ENCODE measurements at places on chromosomes 3 and 15.

DNA sequence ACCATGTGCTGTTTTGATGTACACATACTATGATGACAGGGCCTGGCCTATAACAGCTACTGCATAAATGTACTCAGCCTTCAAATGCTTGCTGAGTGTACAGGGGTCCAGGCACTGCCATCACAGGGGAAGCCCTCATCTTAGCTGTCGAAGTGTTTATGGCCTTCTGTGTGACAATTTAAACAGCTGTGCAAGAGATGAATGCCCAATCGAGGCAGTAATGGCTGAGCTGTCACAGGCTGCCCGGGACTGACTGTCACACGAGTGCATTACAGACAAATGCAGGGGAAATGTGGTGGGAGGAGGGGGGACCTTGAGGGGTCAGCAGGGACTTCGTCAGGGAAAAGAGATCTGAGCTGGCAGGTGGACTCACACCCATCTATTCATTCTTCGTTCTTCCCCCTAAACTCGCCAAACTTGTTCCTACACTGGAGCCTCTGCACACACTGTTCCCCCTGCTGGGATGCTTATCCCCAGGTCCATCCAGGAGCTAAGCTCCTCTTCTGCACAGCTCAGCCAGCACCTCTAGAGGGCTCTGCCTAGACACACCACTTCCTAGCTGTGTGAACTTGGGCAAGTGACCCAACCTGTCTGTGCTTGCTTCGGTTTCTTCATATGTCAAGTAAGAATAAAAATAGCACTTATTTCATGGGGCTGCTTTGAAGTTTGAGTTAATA, 156.2 kb upstream of the IQSEC1 start:
- DNase-seq = no peak
- peaks cover 3% of the 10 kb centered on the region for H3K4me1 ChIP-seq
- H3K4me3 ChIP-seq = no peak overlapping the region
- H3K36me3 ChIP-seq = no peaks in the 10 kb centered on the region
- peaks cover 36% of the 10 kb centered on the region for H3K27me3 ChIP-seq

DNA sequence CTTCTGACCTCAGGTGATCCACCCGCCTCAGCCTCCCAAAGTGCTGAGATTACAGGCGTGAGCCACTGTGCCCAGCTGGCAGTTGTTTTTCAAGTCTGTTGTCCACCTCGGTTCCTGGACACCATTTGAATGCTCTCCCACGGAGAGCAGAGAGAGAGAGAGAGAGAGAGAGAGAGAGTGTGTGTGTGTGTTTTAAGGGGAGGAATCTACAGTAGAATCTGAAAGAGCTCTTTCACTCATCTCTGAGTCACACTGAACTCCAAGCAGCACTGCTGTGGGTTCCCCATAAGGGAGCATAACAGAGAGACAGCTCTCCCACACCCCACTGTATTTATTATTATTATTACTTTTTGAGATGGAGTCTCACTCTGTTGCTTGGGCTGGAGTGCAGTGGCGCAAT, 156.6 kb downstream of the RPLP1 start:
- H3K27me3 ChIP-seq = peaks cover 29% of the 10 kb centered on the region
- no peaks in the 10 kb centered on the region for H3K4me1 ChIP-seq
- no peak overlapping the region for H3K4me3 ChIP-seq

GRCh38 chr15:25689592-25689991, 173.5 kb downstream of the ATP10A start:
- peaks cover 8% of the 10 kb centered on the region for H3K4me1 ChIP-seq
- H3K27me3 ChIP-seq = peaks cover 2% of the 10 kb centered on the region
- no peaks in the 10 kb centered on the region for H3K36me3 ChIP-seq

- H3K27me3 ChIP-seq = no peaks in the 10 kb centered on the region
- H3K27ac ChIP-seq = peak overlapping the region; percentile 12
- peaks cover 10% of the 10 kb centered on the region for H3K4me1 ChIP-seq
- no peak overlapping the region for H3K4me3 ChIP-seq
- DNase-seq = no peak
Observed at GRCh38 chr3:10192953-10193691, 28.4 kb downstream of the IRAK2 start.

DNA sequence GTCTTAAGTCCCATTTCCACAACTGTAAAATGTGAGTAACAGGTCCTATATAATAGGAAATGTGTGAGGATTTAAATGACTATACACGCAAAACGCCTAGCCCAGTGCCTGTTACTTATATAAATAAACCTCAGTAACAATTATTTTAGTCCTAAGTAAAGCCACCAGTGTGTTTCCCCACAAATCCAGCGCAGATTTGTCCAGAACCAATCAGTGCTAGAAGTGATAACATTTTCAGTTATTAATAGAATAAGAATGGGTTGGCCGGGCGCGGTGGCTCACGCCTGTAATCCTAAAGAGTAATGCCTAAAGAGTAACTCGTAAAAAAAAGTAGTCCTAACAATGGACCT, 561 bp downstream of the RPAP1 start:
- H3K27ac ChIP-seq = peak overlapping the region; percentile 99
- no peak for DNase-seq
- peak overlapping the region; percentile 99 for H3K4me3 ChIP-seq
- peaks cover 1% of the 10 kb centered on the region for H3K36me3 ChIP-seq

- no peak overlapping the region for H3K4me3 ChIP-seq
- H3K27ac ChIP-seq = peak overlapping the region; percentile 70
- DNase-seq = no peak
- peaks cover 2% of the 10 kb centered on the region for H3K4me1 ChIP-seq
- peaks cover 24% of the 10 kb centered on the region for H3K36me3 ChIP-seq
Observed at GRCh38 chr3:107651782-107652181, 129.0 kb downstream of the BBX start.

GRCh38 chr3:48064292-48064829, 48.1 kb upstream of the MAP4 start:
- H3K36me3 ChIP-seq = peaks cover 11% of the 10 kb centered on the region
- no peak overlapping the region for H3K4me3 ChIP-seq
- H3K4me1 ChIP-seq = no peaks in the 10 kb centered on the region
- no peaks in the 10 kb centered on the region for H3K27me3 ChIP-seq
- peak overlapping the region; percentile 28 for H3K27ac ChIP-seq
- no peak for DNase-seq

DNA sequence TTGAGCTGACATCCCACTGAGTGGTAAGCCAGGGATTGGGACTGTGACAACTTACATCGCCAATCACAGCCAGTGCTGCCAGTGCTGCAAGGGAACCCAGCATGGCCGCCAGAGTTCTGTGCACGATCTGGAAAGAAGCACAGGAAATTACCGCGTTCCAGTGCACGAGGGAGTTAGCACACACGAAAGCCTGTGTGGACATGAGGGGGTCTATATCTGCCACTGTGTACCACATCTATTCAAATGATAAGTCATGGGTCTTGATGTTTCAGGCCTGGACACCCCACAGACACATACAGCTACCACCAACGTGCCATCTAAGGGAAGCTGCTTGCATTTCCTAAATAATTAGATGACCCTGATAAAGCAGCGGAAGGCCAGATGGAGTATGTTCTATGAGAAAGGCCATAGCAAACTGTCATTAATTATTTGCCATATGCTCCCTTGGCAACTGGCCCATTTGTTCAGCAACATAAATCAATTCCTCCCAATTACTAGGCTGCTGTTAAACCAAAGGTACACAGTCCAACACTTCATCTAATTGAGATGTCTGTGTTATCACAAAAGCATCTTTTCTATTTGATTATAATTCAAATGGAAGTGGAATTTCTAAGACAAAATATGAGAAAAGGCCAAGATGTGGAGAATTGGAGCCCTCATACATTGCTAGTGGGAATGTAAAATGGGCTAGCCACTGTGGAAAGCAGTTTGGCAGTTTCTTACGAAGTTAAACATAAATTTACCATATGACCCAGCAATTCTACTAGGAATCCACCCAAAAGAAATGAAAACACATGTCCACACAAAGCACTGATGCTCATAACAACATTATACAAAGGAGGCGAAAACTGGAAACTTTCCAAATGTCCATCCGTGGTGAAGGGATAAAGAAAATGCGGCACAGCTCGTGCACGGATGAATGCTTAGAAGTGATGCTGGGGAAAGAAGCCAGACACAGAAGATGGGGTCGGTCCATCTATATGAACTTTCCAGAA, 108.3 kb downstream of the OCA2 start:
- DNase-seq = no peak
- peaks cover 11% of the 10 kb centered on the region for H3K27me3 ChIP-seq
- H3K27ac ChIP-seq = no peak overlapping the region
- peaks cover 2% of the 10 kb centered on the region for H3K4me1 ChIP-seq
- no peaks in the 10 kb centered on the region for H3K36me3 ChIP-seq
- no peak overlapping the region for H3K4me3 ChIP-seq

GRCh38 chr3:52352566-52352965, 36.4 kb downstream of the DNAH1 start:
- no peak overlapping the region for H3K27ac ChIP-seq
- no peak overlapping the region for H3K4me3 ChIP-seq
- no peaks in the 10 kb centered on the region for H3K4me1 ChIP-seq
- no peaks in the 10 kb centered on the region for H3K36me3 ChIP-seq

GRCh38 chr3:46664188-46664970, 29.1 kb downstream of the ALS2CL start:
- no peak for DNase-seq
- no peaks in the 10 kb centered on the region for H3K36me3 ChIP-seq
- no peak overlapping the region for H3K4me3 ChIP-seq
- H3K27ac ChIP-seq = no peak overlapping the region
- H3K4me1 ChIP-seq = peaks cover 36% of the 10 kb centered on the region

- no peak overlapping the region for H3K27ac ChIP-seq
- no peaks in the 10 kb centered on the region for H3K36me3 ChIP-seq
- no peaks in the 10 kb centered on the region for H3K27me3 ChIP-seq
- no peak overlapping the region for H3K4me3 ChIP-seq
Observed at GRCh38 chr15:69504352-69505040, 51.9 kb downstream of the RPLP1 start.

DNA sequence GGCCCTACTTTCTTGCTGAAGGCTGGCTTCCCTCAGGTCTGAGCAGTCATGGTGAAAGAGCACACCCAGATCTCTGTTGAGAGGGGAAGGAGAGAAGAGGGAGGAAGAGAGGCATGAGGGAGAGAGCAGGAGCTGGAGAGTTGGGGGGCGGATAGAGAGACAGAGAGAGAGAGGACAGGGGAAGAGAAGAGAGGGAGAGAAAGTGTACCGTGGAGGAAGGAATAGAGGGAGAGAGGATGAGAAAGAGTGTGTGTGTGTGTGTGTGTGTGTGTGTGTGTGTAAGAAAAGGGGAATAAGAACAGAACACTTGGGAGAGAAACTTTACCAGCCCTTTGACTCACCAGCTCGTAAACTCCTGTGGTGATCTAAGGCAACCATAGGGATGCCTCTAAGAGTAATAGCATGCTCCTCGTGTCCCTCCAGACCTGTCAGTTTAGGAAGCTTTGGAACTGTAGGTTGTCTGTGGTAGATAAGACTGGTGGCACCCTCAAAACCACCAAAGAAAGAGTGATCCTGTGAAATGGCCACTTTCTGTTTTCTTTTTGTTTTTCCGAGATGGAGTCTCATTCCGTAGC, 18.2 kb downstream of the ZNF592 start:
- no peak overlapping the region for H3K4me3 ChIP-seq
- DNase-seq = no peak
- H3K4me1 ChIP-seq = no peaks in the 10 kb centered on the region
- H3K27me3 ChIP-seq = no peaks in the 10 kb centered on the region

GRCh38 chr15:59124261-59124660, 19.3 kb downstream of the CCNB2 start:
- H3K36me3 ChIP-seq = peaks cover 53% of the 10 kb centered on the region
- H3K27ac ChIP-seq = no peak overlapping the region
- H3K27me3 ChIP-seq = no peaks in the 10 kb centered on the region
- H3K4me1 ChIP-seq = no peaks in the 10 kb centered on the region
- no peak for DNase-seq

GRCh38 chr3:51591231-51591630, 52.7 kb downstream of the RAD54L2 start:
- H3K4me1 ChIP-seq = no peaks in the 10 kb centered on the region
- peaks cover 38% of the 10 kb centered on the region for H3K36me3 ChIP-seq
- no peak overlapping the region for H3K4me3 ChIP-seq
- no peak overlapping the region for H3K27ac ChIP-seq
- DNase-seq = no peak
